Mesothelial cell of epicardium (in vitro differentiated cells): ENCODE measurements at places on chromosomes 2 and 18.

DNA sequence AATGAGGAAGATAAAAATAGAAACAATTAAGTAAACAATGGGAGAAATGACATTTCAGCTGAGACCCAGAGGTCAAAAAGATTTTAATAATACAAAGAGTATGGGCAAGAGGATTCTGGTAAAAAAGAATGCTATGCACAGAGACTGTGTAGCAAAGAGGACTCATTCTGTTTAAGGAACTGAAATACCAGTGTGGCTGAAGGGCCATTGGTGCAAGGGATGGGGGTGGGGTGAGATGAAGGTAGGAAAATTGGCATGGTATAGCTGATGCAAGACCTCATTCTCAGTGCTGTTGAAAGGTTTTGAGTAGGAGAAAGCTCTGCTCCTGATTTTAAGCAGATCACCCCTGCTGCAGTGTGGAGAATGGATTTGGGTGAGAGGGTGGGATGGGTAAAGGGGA lies 10.8 kb downstream of the GALNT1 start:
- no peak for DNase-seq

DNA sequence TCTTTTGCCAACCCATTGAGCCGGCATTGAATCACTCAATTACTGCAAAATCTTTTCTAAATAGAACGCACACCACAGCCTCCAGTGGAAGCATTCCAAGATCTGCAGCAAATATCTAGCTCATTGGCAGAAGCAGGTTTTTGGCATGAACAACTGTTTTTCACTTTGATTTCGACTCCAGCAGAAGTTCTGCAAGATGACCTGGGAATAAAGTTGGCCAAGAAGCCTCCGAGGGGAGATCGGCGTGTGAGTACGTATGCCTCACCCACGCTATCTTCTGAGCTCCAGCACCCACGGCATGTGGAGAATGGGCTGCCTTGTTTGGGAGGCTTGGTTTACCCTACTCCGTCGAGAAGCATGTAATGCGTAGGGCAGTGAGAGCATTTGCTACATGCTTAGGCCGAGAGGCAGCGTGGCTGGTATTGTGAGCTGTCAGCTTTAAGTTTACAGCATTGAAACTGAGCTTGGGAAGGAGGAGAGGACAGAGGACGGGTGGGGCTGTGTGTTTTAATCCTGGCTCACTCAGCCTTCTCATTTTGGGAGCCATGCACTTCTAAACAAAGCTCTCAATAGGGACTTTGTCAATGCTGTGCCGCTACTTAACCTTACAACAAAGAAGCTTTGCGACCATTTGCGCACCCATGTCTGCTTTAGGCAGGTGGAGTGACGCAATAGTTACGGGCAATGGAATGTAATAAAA lies 10.5 kb downstream of the PCARE start:
- DNase-seq = no peak

GRCh38 chr2:26492749-26493515 lies 15.0 kb upstream of the OTOF start:
- no peak for DNase-seq

DNA sequence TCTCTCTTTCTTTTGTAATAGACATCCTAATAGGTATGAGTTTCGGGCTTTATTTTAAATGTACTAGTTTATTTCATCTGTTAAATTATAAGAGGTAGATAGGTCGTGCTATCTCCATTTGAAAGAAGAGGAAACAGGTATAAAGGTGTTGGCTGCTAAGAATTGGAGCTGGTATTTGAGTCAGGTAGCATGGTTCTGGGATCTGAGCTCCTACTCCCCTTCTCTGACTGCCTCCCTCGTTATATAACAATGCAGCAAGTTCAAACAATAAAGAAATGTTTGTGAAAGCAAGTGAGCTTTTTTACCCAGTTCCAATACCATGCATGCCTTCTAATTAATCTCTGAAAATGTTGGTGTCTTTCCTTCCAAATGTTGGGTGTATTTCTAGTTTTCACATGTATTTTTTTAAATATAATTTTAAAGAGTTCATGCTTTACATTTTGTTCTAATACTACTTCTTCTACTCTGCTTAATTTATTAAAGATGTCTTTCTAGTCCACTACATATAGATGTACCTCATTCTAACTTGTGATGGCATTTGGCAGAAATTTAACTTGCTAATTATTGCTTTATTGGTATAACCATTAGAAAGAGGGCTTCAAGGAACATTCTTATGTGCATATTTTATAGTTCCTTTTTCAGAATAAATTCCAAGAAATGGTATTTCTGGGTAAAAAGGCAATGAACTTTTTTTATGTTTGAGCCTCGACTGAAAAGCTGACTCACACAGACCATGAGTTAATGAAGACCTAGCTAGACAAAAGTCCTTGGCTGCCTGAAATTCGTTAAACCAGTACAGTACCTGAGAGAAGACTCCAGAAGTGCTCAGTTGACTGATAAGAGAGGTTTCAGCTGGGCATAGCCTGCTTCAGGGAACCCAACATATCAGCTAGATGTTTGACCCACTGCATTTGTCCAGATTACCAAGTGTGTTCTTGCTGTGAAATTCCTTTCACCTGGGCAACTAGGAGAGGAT lies 133.5 kb downstream of the CERS6 start:
- DNase-seq = no peak
